ENCODE measurements at places on chromosomes 11 and 22.
A peak's percentile ranks its signal among the peaks of the same experiment; 100 is the strongest.

GRCh38 chr11:64138398-64138797 lies 27.5 kb downstream of the MACROD1 start:
- no peak for DNase-seq

GRCh38 chr11:82864268-82864667 lies 36.0 kb downstream of the PRCP start:
- peak; percentile 60 for DNase-seq

- DNase-seq = no peak
Measured at GRCh38 chr11:32012049-32012448, 78.8 kb upstream of the RCN1 start.

- peak; percentile 41 for DNase-seq
Measured at GRCh38 chr11:9738116-9738515, 74.2 kb downstream of the SWAP70 start.

DNA sequence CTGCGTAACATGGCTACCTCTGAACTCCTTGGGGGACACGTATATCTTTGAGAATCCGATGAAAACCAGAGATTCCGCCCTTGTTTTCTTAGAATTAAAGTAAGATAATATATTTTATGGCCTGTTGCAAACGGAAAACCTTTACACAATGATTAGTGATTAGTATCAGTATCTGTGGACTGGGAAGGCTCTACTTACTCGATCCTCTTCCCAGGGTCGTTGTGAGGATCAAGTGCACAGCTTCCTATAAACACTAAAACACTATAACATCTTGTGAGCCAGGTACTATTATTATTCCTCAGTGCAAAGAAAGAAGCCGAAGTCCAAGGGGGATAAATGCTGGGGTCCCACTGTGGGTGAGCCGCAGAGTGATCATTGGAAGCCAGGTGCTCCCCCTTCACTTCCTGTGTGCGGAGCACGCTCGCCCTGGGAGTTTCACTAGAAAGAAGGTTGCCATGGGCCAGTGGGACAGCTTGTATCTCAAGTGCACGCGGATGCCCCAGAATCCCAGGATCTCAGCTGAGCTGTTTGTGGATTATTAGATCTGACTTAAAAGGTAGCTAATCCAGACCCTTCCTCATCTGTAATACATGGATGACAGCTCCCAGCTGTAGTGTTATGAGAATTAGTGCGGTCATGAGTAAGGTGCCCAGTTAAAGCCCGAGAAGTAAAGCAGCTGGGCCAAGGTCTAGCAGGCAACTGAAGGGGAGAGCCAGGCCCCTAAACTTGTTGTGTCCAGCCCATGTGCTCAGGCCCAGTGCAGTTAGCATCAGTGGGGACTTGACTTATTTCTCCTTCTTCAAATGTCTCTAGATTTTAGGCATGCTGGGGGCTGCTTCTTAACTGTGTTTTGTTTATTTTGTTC lies 839 bp downstream of the CBY1 start:
- peak; percentile 3 for DNase-seq

- no peak for DNase-seq
Measured at GRCh38 chr11:81825346-81825745, 908.3 kb downstream of the FAM181B start.

- DNase-seq = peak; percentile 79
Measured at GRCh38 chr11:87398931-87399330, 361.2 kb downstream of the TMEM135 start.

DNA sequence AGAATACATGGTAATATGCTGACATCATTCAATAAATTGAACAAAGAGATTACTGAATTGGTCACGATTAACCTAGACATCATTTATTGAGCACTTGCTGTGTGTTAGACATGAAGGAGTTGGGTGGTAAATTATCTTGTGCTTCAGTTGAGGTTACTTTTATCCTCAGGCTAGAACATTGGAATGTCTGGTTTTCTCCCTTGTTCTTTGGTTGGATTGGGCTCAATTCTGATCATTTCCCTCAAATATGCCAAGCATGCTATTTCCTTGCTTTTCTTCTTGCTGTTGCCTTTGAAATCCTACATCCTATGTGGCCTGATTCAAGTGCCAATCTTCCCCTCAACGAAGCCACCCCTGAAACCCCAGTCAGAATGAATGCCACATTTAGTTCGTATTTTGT lies 65.8 kb downstream of the DEUP1 start:
- no peak for DNase-seq

GRCh38 chr22:23894710-23895598 lies 771 bp downstream of the MIF start:
- DNase-seq = peak; percentile 65

GRCh38 chr11:35063488-35063931 lies 75.5 kb upstream of the CD44 start:
- DNase-seq = no peak

- DNase-seq = peak; percentile 39
Measured at GRCh38 chr11:118924591-118925585, 838 bp downstream of the BCL9L start.

DNA sequence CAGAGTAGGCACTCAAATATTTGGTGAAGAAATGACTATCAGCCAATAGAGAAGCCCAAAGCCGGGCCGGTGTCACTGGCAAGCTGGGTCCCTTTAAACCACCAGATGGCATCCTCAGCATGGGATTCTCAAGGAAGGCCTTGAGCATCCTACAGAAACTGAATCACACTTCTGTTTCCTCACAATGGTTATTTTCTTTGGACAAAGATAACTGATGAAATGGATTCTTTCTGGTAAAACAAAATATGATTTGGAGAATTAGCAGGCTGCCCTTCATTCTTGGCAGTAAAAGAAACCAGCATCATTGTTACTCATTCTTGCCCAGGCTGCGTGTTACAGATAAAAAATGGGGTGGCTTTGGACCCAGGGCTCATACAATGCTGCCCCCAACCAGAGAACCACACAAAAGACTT lies 30.3 kb upstream of the ASPHD2 start:
- DNase-seq = peak; percentile 93

DNA sequence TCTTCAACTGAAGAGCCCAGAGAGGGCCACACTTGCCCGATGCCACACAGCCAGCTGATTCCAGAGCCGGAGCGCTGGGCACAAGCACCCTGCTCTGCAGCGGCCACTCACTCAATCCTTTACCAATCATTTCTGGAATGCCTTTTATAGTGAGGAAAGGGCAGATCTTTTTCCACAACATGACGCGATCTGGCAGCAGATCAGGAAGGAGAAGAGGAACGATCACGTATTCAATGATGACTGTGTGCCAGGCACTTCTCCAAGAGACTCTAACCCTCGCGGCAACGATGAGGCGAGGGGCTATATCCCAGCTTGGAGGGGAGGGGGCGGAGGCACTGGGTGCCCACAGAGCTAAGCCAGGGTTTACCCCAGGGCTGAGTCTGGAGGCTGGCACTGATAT lies 56.3 kb upstream of the TCF20 start:
- peak; percentile 8 for DNase-seq

DNA sequence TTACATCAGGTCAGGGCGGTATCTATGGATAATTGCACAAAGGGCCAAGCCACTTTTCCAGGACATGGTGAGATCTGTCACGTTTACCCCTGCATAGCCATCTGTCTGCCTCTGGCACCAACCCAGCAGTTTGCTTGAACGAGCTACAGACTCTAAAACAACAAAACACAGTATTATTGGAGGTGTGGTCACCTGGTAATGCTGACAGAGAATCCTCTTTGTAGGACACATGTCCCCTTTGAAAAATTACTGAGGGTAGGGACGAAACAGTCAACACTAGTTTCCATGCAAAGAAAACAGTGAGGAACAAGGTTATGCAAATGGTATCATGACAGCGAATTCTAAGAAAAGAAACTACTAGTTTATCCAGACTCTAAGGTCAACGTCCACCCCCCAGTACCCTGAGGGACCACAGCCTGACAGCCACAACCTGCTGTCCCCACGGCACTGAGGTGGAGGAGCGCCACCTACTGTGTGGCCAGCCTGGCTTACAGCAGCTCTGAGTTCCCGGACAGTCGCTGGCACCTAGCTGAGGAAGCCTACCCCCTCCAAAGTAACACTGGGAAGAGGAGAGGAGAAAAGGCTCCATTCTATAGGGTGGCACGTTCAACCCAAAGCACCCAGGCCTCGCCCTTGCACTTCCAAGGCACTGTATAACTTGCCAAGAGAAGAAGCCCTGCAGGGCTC lies 117.4 kb upstream of the BID start:
- DNase-seq = no peak

- DNase-seq = no peak
Measured at GRCh38 chr22:41828516-41828915, 4.4 kb upstream of the SREBF2 start.

DNA sequence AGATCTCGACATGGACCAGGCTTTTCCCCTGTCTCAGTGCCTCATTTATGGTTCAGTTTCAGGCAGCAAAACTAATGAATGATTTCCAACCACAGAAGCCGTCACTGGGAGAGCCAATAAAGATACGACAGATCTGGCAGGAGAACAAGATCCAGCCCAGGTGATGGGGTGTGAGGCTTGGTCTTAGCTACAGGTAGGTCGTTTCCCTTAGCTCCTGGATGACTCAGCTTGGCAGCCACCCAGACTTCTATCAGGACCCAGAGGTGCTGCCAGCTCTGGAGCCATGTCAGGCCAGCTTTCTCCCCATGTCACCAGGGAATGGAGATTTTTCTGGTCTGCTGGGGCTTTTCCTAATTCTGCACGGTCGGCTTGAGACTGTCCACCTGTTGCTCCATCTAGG lies 36.3 kb upstream of the APOBEC3A start:
- no peak for DNase-seq

GRCh38 chr11:31926816-31927528 lies 115.8 kb upstream of the PAX6 start:
- DNase-seq = no peak

GRCh38 chr11:7281079-7281478 lies 29.4 kb downstream of the SYT9 start:
- DNase-seq = no peak

GRCh38 chr11:126839496-126839895 lies 161.1 kb downstream of the KIRREL3 start:
- DNase-seq = no peak

DNA sequence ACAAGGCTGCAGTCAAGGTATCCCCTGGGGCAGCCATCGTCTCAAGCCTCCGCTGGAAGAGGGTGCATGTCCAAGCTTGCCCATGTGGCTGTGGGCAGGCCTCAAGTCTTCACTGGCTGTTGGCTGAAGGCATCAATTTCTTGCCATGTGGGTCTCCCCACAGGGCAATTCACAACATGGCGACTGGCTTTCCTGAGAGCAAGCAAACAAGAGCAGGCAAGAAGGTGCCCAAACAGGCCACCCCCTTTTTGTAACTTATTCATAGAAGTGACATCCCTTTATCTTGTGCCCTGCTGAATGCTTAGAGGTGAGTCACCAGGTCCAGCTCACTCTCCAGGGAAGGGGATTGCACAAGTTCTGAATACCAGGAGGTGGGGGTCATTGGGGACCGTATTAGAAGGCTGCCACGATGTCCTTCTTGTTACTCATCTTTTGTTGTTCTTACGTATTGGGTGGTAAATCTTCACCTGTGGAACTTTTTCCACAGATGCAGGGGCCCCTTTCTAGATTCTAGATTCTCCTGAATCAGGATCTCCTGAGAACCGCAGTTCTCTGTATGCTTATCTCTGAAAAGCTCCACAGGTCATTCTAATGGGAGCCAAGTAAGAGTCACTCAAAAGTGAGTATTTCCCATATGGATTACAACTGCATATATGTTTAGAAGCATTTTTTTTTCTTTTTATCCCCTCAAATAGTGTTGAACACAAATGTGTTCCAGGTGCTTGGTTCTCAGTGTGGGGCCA lies 44.2 kb upstream of the MICAL2 start:
- DNase-seq = peak; percentile 89
